H1 (cell line): ENCODE measurements at places on chromosomes 5 and 9. TPM values are rescaled to one million over a fixed set of nuclear protein-coding genes. Genes with fewer than 3 reads are reported as not detected.
A peak's percentile ranks its signal among the peaks of the same experiment; 100 is the strongest.

DNA sequence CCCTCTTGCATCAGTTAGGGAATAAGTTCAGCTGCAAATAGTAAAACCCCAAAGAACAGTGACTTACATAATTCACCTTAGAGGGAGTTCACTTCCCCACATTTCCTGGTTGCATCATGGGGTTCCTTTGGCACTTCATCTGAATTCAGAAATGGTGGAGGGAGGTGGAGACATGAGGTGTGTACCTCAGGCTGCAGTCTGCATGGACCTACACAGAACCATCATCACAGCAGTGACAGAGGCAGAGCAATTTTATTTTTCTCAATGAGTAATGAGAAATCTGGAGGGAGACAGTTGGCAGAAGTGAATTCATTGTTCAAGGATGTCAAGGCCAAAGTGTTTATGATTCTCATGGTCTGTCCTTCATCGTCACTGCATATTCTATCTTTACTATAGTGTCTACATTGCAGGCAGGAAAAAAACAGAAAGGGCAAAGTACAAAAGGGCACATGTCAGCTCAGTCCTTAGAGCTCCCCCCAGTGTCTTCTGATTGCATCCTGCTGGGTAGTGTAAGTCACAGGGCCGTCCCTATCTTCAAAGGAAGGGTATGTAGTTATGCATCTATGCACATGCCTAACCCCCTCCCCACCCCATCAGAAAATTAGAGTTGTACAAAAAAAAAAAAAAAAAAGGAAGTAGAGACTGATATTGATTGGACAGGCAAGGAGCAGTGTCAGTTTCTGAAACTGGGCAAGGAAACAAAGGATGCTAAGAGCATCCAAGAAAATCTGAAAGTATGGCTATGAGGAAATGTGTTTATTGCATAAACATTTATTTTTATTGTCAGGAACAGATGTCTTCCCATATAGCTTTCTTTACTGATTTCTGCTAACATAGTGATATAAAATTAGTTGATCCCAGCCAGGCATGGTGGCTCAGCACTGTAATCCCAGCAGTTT, 132.7 kb upstream of the APC start:
- no peaks in the 10 kb centered on the region for H3K4me1 ChIP-seq
- no peak overlapping the region for H3K27ac ChIP-seq
- H3K27me3 ChIP-seq: no peaks in the 10 kb centered on the region
- no peak overlapping the region for H3K4me3 ChIP-seq
- no peak for DNase-seq

DNA sequence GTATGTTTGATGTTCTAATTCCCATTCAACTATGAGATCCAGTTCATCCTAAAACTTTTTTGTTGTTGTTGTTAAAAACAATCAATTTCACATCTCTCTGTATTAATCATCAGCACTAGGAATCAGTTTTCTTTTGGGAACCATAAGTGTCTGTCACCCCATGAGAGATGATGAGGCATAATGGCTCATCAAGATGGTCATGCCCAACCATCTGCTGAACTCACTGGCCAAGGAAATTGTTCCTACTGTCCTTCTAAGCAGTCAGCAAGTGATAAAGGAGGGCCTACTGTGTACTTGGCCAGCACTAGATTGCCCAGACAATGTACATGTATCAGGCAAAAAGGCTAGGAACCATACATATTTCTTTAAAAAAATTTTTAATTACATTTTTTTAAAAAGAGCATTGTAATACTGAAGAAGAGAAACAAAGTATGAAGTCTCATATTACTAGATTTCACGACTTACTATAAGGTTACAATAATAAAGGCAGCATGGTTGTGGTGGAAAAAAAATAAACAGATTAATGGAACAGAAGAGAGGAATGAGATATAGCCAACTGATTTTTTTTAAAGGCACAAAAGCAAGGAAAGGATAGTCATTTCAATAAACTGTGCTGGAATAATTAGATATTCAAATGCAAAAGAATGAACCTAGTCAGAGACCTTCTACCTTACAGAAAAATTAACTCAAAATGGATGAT, 458.3 kb downstream of the SPOCK1 start:
- peaks cover 9% of the 10 kb centered on the region; the same call in 1 of the 2 replicates for H3K4me1 ChIP-seq

GRCh38 chr5:16736158-16736995, 119.6 kb upstream of the RETREG1 start:
- no peak for DNase-seq
- no peaks in the 10 kb centered on the region for H3K27me3 ChIP-seq
- peaks cover 4% of the 10 kb centered on the region; the same call in 1 of the 2 replicates for H3K36me3 ChIP-seq
- peak overlapping the region; percentile 74 for H3K4me3 ChIP-seq
- peak overlapping the region; percentile 90 for H3K27ac ChIP-seq

GRCh38 chr5:170219615-170220014, 13.2 kb upstream of the C5orf58 start:
- no peaks in the 10 kb centered on the region for H3K36me3 ChIP-seq
- H3K27ac ChIP-seq: no peak overlapping the region
- peaks cover 19% of the 10 kb centered on the region for H3K27me3 ChIP-seq
- no peak overlapping the region for H3K4me3 ChIP-seq
- DNase-seq: no peak

GRCh38 chr5:145931718-145932117, 4.7 kb upstream of the SH3RF2 start:
- no peak for DNase-seq
- peaks cover 1% of the 10 kb centered on the region; the same call in 1 of the 2 replicates for H3K4me1 ChIP-seq
- no peaks in the 10 kb centered on the region for H3K36me3 ChIP-seq

GRCh38 chr5:174410716-174411478, 313.5 kb upstream of the MSX2 start:
- no peak overlapping the region for H3K27ac ChIP-seq
- H3K4me1 ChIP-seq: no peaks in the 10 kb centered on the region
- no peak overlapping the region for H3K4me3 ChIP-seq
- DNase-seq: no peak

GRCh38 chr5:138274189-138274853, at the start of gene GFRA3:
GFRA3 (minus strand) TSS chr5:138274621; CDS start chr5:138274424, 197 bp downstream.
- no peaks in the 10 kb centered on the region for H3K36me3 ChIP-seq
- H3K4me3 ChIP-seq: peak within 1 kb of the TSS; percentile 63
- no peaks in the 10 kb centered on the region; the same call in none of the 2 replicates for H3K4me1 ChIP-seq

DNA sequence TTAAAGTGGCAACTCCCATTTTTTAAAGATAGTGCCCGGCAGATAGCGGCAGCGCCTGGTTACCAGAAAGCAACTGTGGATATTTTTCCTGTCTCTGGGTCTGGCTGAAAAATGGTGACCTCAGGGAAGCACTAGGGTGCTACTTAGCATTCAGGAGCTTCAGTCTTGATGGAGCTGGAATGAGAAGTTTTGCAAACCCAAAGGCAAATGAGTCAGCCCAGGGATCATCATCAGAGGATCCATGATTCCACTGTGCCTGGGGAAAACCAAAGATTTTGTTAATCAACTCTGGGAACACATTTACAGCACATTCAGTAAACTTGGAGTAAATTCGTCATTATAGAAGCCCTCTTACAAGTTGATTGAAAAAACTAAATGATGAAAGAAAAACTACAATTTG, 26.7 kb downstream of the F2R start:
- no peak for DNase-seq
- no peak overlapping the region for H3K4me3 ChIP-seq
- no peaks in the 10 kb centered on the region for H3K27me3 ChIP-seq
- H3K36me3 ChIP-seq: no peaks in the 10 kb centered on the region
- H3K27ac ChIP-seq: no peak overlapping the region
- no peaks in the 10 kb centered on the region for H3K4me1 ChIP-seq

GRCh38 chr9:119907056-119907455, 537.8 kb upstream of the BRINP1 start:
- no peaks in the 10 kb centered on the region for H3K36me3 ChIP-seq
- H3K27me3 ChIP-seq: no peaks in the 10 kb centered on the region
- no peaks in the 10 kb centered on the region; the same call in none of the 2 replicates for H3K4me1 ChIP-seq
- no peak for DNase-seq

DNA sequence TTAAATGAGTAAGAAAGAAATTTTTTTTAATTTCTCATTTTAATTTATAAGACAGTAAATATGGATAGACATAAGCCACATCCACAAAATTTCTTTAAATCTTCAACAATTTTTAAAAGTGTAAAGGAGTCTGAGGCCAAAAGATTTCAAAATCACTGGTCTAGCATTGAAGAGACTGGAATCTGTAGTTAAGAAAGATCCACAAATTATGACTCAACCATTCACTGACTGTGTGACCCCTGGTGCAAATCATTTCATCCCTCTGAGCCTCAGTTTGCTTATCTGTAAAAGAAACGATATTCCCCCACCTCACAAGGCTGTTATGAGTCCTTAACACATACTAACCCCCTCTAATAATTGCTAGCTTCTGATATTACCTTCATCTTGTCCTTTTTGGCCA, 98.5 kb downstream of the EBF1 start:
- H3K4me1 ChIP-seq: no peaks in the 10 kb centered on the region
- H3K27me3 ChIP-seq: no peaks in the 10 kb centered on the region; the same call in 1 of the 2 replicates
- no peak overlapping the region for H3K27ac ChIP-seq

The TMEM245 gene
- total RNA-seq: 42.1 and 44.3 TPM in 2 replicates

The HSDL2 gene
- total RNA-seq: 15.4 and 16.4 TPM in 2 replicates

The LOX gene
- 1.9 and 2.2 TPM in 2 replicates for total RNA-seq

The AGXT2 gene
- total RNA-seq: not detected in 2 replicates

The ZBTB26 gene
- 7.3 and 7.4 TPM in 2 replicates for total RNA-seq

The HTR1A gene
- total RNA-seq: 3.8 and 4.7 TPM in 2 replicates
